Transverse colon (tissue), 4 donors: ENCODE measurements at places on chromosomes 5 and 9. TPM values are rescaled to one million over a fixed set of nuclear protein-coding genes. Genes with fewer than 3 reads are reported as not detected.

Gene EQTN
- total RNA-seq = not detected

Gene PPP3R2
- total RNA-seq = not detected

Gene OTULINL
- total RNA-seq = 27.7 TPM

Gene PCAT7
- 0.60 TPM for total RNA-seq

Gene IL9
- total RNA-seq = not detected

Gene NR2F1
- 1.5 TPM for total RNA-seq

GRCh38 chr5:10634050-10634449 is 70.2 kb downstream of the ANKRD33B start:
- no peaks in the 10 kb centered on the region for H3K4me1 ChIP-seq
- DNase-seq = no peak
- H3K27me3 ChIP-seq = no peaks in the 10 kb centered on the region
- H3K4me3 ChIP-seq = no peak overlapping the region
- no peaks in the 10 kb centered on the region for H3K36me3 ChIP-seq
- H3K27ac ChIP-seq = no peak overlapping the region

DNA sequence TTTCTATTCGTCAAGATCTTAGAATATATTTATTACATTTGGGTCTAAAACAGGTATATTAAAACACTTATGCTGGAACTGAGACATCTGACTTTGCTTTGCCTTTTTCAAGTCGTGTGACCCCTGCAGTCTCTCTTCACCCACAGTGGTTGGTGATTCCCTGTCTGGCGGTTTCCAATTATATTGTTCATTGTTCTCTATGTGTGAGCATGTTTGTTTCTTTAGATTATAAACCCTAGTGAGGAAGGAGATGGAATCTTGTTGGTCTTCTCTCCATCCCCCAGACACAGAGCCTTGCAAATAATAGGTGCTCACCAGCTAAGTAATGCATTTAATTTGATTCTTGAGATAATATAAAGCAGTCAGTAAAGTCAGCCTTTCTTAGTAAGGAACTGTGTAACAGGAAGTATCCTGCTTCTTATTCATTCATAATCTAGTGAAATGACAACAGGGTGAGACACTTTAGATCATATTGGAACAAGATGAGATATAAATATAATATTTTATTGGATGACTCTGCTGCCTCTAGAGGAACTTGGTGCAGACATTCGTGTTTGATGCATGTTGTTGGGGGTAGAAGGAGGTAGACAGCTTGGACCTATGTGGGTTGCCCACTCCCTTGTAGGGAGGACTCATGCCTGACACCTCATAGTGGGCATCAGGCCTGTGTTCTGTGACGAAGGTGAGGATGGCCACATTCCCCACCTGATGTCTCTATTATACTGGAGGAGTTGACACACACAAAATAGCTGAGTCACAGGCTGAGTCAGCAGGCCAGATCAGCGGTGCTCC is 88.1 kb downstream of the FGF1 start:
- no peak overlapping the region for H3K27ac ChIP-seq
- DNase-seq = no peak
- peaks cover 3% of the 10 kb centered on the region for H3K27me3 ChIP-seq
- no peak overlapping the region for H3K4me3 ChIP-seq
- H3K36me3 ChIP-seq = no peaks in the 10 kb centered on the region

GRCh38 chr9:92289708-92290390 is 3.6 kb downstream of the IARS1 start:
- H3K27me3 ChIP-seq = no peaks in the 10 kb centered on the region
- H3K27ac ChIP-seq = no peak overlapping the region
- H3K4me1 ChIP-seq = peaks cover 19% of the 10 kb centered on the region
- no peak for DNase-seq

DNA sequence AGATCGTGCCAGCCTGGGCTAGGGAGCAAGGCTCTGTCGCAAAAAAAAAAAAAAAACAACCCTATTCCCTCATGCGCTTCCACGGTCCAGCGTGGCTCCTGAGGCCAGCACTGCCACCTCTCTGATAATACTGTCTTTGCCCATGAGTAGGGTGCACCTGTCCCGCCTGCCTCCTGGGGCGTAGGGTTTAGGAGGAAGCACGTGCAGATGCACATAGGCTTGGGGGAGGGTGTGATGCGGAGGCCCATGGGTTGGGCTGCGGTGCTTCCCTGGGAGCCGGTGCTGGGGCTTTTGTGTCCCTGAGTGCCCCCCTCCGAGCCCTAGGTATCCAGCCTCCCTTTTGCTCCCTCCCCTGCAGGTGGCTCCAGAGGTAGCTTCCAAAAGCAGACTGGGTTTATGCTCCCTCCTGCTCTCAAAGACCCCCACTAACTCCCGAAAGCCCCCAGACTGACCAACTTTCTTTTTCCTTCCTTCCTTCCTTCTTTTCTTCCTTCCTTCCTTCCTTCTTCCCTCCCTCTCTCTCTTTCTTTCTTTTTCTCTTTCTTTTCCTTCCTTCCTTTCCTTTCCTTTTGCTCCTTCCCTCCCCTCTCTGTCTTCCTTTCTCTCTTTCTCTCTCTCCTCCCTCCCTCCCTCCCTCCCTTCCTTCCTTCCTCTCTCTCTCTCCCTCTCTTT is 12.8 kb downstream of the FGFR4 start:
- H3K27ac ChIP-seq = peak overlapping the region; percentile 60
- no peak overlapping the region for H3K4me3 ChIP-seq
- DNase-seq = peak; percentile 41
- no peaks in the 10 kb centered on the region for H3K27me3 ChIP-seq
- no peaks in the 10 kb centered on the region for H3K36me3 ChIP-seq

- H3K4me3 ChIP-seq = no peak overlapping the region
- H3K4me1 ChIP-seq = no peaks in the 10 kb centered on the region
- H3K27me3 ChIP-seq = no peaks in the 10 kb centered on the region
- H3K36me3 ChIP-seq = no peaks in the 10 kb centered on the region
These were observed 35.0 kb downstream of the ADAMTS6 start for GRCh38 chr5:65446682-65447081.

GRCh38 chr9:97573482-97574073 is 59.6 kb downstream of the TSTD2 start:
- H3K27ac ChIP-seq = no peak overlapping the region
- H3K36me3 ChIP-seq = no peaks in the 10 kb centered on the region
- DNase-seq = no peak
- H3K4me1 ChIP-seq = peaks cover 12% of the 10 kb centered on the region
- H3K27me3 ChIP-seq = no peaks in the 10 kb centered on the region

- H3K4me3 ChIP-seq = no peak overlapping the region
- no peaks in the 10 kb centered on the region for H3K27me3 ChIP-seq
- no peak for DNase-seq
These were observed 463.7 kb downstream of the CYLC2 start for GRCh38 chr9:103458826-103459225.

- no peaks in the 10 kb centered on the region for H3K36me3 ChIP-seq
- no peaks in the 10 kb centered on the region for H3K4me1 ChIP-seq
- H3K27me3 ChIP-seq = no peaks in the 10 kb centered on the region
These were observed 73.0 kb upstream of the MPDZ start for GRCh38 chr9:13352451-13352979.

- DNase-seq = no peak
- no peaks in the 10 kb centered on the region for H3K27me3 ChIP-seq
- H3K36me3 ChIP-seq = no peaks in the 10 kb centered on the region
- H3K4me3 ChIP-seq = no peak overlapping the region
- no peak overlapping the region for H3K27ac ChIP-seq
- H3K4me1 ChIP-seq = no peaks in the 10 kb centered on the region
These were observed 585.5 kb downstream of the TLE1 start for GRCh38 chr9:81103597-81104471.

- H3K36me3 ChIP-seq = no peaks in the 10 kb centered on the region
- H3K27me3 ChIP-seq = no peaks in the 10 kb centered on the region
- no peaks in the 10 kb centered on the region for H3K4me1 ChIP-seq
- H3K27ac ChIP-seq = no peak overlapping the region
- H3K4me3 ChIP-seq = no peak overlapping the region
These were observed 331.9 kb upstream of the KLF9 start for GRCh38 chr9:70746316-70746715.
